HTR-8/SVneo (cell line): ENCODE measurements at places on chromosomes 1 and 21.

GRCh38 chr1:115809847-115810246 is 31.1 kb downstream of the NHLH2 start:
- DNase-seq: no peak

DNA sequence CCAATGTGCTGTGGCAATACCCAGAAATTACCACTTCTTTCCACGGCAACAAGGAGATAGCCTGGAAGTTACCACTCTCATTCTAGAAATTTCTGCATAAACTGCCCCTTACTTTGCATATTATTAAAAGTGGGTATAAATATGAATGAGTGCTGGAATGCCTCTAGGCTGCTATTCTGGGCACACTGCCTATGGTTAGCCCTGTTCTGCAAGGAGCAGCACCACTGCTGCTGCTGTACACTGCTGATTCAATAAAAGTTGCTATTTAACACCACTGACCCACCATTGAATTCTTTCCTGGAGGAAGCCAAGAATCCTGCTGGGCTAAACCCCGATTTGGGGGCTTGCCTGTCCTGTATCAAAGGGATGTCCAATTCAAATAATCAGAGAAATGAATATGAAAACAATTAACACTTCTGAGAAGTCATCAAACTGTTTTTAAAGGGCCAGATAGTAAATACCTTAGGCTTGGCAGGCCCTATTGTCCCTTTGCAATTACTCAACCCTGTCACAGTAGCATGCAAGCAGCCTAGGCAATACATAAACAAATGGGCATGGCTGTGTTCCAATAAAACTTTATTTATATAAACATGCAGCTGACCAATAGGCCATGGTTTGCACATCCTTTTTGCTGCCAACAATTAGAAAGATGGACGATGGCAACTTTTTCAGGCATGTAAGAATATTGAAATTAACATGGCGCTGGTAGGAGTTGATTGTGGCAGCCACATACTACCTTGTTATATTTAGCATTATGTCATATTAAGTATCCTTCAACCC is 369.4 kb upstream of the B3GALT2 start:
- no peak for DNase-seq

DNA sequence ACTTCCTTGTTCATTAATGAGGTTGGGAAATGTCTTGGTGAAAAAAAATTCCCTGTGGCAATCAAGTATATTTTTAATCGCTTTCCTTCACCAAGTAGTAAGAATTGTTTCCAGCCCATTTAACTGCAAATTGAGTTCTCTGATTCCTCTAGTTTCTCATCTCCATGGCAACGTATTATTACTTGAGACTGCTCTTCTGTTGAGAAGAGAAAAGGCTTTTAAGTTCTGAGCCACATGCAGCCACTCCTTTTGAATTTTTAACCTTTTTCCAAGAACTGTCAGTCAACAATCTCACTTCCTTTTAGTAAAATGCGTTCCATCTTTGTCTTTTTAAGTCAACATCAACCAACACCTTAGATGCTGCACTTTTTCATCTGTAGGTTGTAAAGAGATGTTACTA is 75.7 kb upstream of the KIAA1614 start:
- no peak for DNase-seq

- no peak for DNase-seq
Observed at GRCh38 chr21:20802201-20802600, 196.0 kb upstream of the NCAM2 start.

- peak; percentile 17 for DNase-seq
Observed at GRCh38 chr1:202967684-202968281, 726 bp upstream of the CYB5R1 start.

DNA sequence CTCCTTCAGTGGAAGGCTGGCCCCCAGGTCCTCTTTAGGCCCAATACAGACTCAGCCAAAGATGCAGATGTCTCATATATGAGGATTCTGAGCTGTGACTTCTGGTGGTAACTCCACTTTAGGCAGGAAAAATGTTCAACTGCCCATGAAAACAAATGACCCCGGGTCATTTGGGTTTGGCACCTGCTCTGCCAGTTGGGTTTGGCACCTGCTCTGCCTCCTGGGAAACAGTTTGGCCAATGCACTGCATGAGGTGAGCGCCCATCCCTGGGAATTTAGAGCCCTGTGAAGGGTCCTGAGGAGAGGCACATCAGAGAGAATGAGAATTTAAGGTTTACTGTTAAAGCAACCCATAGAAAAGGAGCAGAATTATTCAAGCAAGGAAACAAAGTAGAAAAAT is 45.3 kb downstream of the B3GALT5 start:
- DNase-seq: no peak

DNA sequence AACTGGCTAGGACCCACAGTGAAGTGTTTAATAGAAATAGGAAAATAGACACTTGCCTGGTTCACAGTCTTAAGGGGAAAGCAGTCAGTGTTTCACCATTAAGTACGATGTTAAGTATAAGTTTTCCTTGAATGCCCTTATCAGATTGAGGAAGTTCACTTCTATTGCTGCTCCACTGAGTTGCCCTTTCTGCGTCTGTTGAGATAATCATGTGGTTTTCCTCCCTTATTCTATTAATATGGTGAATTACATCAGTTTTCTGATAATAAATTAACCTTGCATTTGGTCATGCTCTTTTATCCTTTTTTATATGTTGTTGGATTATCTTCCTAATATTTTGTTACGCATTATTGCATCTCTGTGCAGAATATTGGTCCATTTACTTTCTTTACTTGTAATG is 21.4 kb downstream of the UTS2 start:
- no peak for DNase-seq

GRCh38 chr1:243507672-243508302 is 251.9 kb downstream of the SDCCAG8 start:
- DNase-seq: no peak

GRCh38 chr1:6330410-6330911 is 63.1 kb downstream of the ACOT7 start:
- DNase-seq: no peak

DNA sequence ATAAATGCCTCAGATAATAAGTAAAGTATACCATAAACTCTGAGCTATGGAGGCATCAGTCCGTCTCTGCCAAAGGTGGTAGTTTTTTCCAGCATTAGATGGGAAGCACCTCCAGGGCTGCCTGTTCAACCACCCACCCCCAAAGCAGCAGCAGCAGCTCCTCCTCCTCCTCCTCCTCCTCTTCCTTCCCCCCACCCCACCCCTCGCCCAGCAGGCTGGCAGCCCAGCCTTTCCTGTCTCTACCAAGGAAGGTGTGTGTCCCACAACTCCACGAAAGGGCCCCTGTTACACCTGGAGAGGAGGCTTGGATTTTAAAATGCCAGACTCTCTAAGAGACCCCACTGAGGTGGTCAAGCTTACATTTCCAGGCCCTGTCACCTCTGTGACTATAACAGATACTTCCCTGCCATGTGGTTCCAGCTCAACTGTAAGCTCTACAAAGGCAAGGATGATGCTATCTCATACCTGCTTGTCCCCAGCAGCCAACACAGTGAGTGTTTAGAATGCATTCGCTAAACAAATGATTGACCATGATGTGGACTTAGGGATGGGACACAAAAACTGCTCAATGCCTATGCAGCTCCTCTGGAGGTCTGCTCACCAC is 76.7 kb downstream of the GFI1 start:
- no peak for DNase-seq

DNA sequence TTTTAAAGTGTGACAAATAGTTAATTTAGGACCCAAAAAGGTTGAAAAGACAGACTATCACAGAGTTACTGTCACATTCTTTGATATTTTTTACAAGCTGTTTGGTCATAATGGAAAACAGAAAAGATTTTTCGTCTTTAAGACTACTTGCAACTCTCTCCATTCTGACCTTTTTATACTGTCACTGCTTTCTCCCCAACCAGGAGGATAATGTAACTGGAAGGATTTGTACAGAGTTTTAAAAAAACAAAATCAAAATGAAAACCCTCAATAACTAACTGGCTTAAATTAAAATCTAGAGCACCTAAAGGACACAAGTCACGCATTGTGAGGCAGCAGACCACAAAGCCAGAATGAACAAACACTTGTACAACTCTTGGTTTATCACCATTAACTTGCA is 257.7 kb downstream of the FAF1 start:
- DNase-seq: no peak

- no peak for DNase-seq
Observed at GRCh38 chr1:181647314-181648035, 164.2 kb downstream of the CACNA1E start.

DNA sequence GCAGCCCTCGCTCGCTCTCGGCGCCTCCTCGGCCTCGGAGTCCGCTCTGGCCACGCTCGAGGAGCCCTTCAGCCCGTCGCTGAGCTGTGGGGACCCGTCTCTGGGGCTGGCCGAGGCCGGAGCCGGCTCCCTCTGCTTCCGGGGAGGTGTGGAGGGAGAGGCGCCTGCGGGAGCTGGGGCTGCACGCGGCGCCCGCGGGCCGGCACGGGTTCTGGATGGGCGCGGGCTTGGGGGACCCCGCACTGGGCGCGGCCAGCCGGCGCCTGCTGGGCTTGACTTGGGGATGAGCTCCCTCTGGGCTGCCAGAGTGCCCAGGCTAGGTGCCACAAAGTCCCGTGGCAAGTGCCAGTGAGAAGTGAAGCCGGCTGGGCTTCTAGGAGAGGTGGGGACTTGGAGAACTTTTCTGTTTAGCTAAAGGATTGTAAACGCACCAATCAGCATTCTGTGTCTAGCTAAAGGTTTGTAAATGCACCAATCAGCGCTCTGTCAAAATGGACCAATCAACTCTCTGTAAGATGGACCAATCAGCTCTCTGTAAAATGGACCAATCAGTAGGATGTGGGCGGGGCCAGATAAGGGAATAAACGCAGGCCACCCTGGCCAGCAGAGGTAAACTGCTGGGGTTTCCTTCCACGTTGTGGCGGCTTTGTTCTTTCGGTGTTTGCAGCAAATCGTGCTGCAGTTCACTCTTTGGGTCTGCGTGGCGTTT is 20.2 kb downstream of the EXOC8 start:
- DNase-seq: no peak

- no peak for DNase-seq
Observed at GRCh38 chr1:119449971-119450370, 35.0 kb downstream of the HSD3B2 start.

- DNase-seq: peak; percentile 91
Observed at GRCh38 chr21:42923553-42924432, 1.6 kb downstream of the ERVH48-1 start.

DNA sequence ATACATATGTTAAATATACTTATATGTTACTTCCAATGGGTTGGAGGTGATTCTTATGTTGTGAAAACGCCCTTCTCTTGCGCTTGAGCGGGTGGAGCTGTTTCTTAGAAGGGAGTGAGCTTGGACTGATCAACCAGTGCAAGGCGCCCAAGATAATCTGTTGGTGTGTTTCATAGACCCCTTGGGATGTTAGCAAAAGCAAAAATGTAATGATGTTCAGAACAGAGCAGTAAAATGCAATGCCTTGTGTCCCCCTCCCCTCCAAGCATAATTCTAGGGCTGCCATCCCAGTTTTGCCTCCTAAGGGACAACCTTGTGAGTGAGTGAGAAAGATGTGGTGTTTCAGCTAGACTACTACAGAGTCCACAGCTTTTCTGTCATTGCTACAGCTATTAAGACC is 6.2 kb upstream of the CD34 start:
- DNase-seq: no peak

DNA sequence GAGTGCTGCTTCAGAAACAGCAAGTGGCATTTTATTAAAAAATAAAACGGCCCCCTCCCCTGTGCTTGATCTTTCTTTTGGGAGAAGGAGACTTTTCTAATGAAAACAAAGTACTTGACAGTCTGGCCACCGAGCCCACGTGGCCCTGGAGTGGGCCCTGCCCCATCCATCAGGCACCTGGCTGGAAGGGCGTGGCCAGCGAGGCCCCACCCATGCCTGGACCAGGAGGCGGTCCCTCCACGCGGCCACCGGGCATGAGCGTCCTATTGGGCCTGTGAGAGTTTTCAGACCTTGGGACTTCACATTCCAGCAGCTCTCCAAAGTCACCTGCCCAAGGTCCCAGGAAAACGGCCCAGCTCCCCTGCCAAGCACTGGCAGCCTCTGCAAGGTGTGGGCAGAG is 144.7 kb downstream of the CASZ1 start:
- no peak for DNase-seq

DNA sequence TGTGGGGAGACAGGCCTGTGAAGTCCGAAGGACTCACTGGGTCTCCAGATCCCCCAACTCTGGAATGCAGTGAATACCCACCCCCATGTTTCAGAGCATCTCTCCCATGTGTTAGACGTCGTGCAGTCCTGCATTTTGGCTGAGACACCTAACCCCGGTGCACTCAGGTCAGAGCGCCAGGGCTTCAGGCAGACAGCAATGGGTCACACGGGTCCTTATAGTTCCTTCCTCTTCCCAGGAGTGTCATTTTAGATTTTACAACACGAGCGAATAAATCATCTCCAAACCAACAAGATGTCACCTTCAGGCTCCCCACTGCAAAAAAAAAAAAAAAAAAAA is 5.1 kb downstream of the PRRX1 start:
- no peak for DNase-seq

- no peak for DNase-seq
Observed at GRCh38 chr1:178434899-178435435, 61.8 kb downstream of the CLEC20A start.

GRCh38 chr1:113040041-113040440 is 33.0 kb upstream of the LRIG2 start:
- DNase-seq: no peak

DNA sequence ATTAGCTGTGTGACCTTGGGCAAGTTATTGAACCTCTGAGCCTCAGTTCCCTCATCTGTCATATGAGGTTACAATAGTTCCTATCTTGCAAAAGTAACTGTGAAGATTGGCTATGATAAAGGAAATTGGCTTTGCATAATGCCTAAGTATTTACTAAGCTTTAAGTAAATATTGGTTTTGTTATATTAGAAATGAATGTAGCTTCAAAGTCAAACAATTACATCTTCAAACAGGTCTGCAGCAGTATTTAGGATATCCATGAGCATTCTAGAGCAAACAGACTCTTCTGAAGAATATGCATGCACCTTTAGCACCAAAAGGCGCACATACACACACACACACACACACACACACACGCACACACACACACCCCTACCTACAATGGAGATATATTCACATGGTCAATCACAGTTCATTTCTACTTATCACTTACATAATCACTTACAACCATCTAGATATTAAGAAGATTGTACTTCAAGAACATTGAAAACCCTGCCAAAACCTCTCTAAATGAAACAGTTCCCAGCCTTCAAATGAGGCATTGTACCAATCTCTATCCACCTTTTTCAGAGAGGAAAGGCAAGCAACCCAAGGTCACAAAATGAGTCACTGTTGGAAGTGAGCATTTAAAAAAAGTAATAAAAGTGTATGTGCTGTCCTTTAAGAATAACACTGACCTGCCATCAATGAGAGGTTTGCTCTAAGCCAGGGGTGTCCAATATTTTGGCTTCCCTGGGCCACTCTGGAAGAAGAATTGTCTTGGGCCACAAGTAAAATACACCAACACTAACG is 13.4 kb upstream of the FAM43B start:
- DNase-seq: no peak

GRCh38 chr21:38780879-38781278 is 24.9 kb upstream of the ETS2 start:
- no peak for DNase-seq

DNA sequence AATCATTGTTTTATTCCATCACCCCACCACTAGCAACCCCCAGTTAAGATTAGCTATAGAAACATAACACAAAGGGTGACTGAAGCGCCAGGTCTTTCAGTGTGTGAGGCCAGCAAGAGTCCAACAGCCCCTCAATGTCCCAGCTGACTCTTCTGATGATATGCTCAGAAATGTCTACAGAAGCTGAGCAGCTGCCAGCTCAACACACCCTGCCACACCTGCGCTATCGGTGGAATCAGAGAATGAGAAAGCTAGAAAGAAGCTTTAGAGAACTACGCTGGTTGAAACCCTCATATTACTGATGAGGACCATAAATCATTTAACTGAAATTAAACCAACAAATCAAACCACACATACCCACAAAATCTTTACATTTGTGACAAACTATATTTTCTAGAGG is 116.2 kb downstream of the SLC45A1 start:
- no peak for DNase-seq

- DNase-seq: no peak
Observed at GRCh38 chr1:171995573-171995972, 154.3 kb downstream of the DNM3 start.
